WTC11 (cell line): ENCODE measurements at places on chromosomes 6 and 20. TPM values are rescaled to one million over a fixed set of nuclear protein-coding genes. Genes with fewer than 3 reads are reported as not detected.

- H3K36me3 ChIP-seq, result peaks cover 66% of the 10 kb centered on the region
- DNase-seq, result no peak
- H3K4me1 ChIP-seq, result no peaks in the 10 kb centered on the region
- H3K27me3 ChIP-seq, result no peaks in the 10 kb centered on the region
Measured at GRCh38 chr20:32162351-32162750, 45.2 kb downstream of the PLAGL2 start.

DNA sequence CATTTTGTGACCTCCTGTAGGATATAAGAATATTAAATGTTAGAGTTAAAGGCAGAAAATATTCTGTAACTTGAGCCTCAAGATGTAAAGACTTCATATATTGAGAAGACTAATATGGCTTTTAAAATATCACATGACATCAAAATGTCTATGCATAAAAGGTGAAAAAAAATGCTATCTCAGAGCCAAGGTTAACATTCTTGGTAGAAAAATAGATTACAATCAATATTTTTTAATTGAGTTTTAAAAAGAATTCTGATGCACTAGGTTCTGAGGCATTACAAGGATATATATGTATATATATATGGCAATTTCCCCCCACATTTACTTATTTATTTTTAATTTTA is 46.2 kb upstream of the RAB23 start:
- no peak for DNase-seq
- H3K36me3 ChIP-seq, result peaks cover 6% of the 10 kb centered on the region

DNA sequence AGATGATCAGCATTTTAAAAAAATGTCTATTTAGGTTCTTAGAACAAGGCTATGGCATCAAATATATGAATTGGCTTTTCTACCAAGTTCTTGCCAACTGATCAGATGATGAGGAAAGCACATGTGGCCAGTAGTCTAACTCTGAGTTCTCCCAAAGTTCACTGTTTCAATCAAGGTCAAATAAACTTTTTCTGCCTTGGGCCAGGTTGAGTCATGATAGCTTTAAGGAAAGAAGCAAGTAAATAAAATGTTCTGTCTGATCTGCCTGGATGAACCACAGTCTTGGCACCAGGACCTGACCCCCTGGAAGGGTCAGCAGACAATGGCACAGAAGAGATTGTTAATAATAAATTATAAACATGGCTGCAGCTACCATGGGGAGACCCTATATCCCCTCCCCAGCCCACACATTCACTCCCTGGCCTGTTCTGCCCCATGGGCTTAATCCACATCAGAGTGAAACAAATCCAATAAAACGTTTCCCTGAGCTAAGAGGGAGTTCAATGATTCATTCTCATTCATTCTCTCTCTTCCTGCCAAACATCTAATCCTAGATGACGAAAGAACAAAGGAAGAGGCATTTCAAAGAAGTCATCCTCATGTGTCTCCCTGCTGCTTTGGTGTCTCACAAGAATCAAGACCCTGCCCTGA is 661.6 kb downstream of the DHX35 start:
- H3K36me3 ChIP-seq, result no peaks in the 10 kb centered on the region
- no peaks in the 10 kb centered on the region; the same call in 1 of the 2 replicates for H3K27me3 ChIP-seq
- DNase-seq, result no peak
- H3K4me1 ChIP-seq, result 0 out of 2 replicates have a peak, but pooled peaks cover 3% of the 10 kb centered on the region

DNA sequence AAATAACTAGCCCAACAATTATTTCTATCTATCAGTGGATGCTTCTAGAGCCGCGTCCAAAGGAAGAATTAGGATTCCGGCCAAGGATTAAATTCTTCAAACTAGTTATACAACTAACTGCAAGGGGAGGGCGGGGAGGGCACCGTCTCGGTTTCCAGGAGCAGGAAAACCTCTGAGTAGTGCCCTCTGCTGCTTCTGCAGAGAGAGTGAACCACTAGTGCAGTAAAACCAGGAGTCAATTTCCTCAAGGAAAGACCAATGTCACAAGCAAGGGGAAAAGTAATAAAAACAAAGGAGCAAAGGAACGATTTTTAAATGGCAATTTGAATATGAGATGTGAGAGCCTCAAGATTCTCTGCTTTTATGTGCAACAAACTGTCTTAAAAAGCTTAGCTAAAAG is 16.5 kb upstream of the UBE2J1 start:
- no peak overlapping the region for H3K4me3 ChIP-seq
- peak; percentile 50 for DNase-seq
- H3K4me1 ChIP-seq, result peaks cover 6% of the 10 kb centered on the region
- no peak overlapping the region for H3K27ac ChIP-seq
- no peaks in the 10 kb centered on the region for H3K36me3 ChIP-seq

- H3K27me3 ChIP-seq, result peaks cover 65% of the 10 kb centered on the region
- peaks cover 22% of the 10 kb centered on the region for H3K4me1 ChIP-seq
- peaks cover 30% of the 10 kb centered on the region for H3K36me3 ChIP-seq
Measured at GRCh38 chr6:29941916-29942274, 437 bp upstream of the HLA-A start.

DNA sequence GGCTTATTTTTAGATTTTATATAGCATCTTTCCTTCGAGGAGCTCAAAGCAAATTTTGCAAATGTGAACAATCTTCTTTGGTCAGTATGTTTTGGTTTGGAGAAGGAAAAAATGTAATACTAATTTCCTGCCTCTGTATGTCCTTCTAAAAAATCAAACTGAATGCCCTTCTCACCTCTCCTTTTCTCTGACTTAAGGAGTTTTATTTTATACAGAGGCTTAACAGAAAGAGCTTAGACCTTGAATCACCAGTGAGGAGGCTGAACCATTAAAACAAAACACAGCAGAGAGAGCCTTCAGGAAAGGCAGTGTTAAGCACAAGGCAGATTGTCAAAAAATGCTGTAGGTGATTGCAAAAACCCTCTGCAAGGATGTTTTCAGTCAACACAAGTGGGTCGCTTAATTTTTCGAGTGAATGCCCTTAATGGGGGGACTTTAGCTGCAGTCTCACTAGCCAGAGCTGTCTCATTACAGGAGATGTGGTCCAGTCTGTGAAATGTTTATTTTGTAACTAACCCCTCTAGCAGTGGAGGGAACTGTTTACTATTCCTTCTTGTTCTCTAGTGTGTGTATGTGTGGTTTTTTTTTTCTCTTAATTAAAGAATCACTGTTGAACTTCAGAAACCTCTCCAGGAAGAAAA is 481.3 kb upstream of the CITED2 start:
- no peaks in the 10 kb centered on the region for H3K36me3 ChIP-seq
- H3K27ac ChIP-seq, result no peak overlapping the region; the same call in 1 of the 2 replicates
- H3K4me3 ChIP-seq, result no peak overlapping the region
- no peaks in the 10 kb centered on the region for H3K27me3 ChIP-seq

DNA sequence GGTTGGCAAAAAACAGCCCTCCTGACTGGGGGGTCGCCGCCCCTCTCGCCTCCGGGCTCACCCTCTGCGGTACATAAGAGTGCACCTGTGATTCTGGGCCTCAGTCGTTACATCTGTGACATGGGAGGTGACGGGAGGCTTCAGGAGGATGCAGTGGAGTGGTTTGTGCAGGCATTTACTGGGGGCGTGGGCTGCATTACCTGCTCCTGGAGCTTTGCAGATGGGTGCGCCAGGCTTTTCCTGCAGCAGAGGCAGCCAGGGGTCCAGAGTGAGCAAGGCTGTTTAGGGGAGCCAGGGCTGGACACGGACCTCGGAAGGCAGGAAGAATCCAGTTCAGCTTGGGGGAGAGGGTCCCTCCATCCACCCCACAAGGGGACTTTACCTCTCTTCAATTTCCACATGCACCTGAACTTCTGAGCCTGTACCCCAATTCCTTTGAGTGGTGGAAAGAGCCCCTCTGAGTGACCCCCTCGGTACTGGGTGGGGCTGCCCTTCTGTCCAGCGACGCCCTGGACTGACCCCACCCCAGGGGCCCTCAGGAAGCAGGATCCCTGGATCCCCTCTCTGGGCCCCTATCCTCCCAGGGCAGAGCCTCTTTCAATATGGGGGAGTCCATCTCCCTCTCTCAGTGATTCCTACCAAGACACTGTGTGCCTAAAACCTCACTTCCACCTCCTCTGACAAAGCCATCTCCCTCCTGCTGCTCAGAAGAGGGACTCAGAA is 134.0 kb downstream of the TAF4 start:
- H3K27ac ChIP-seq, result no peak overlapping the region
- H3K4me3 ChIP-seq, result no peak overlapping the region
- H3K27me3 ChIP-seq, result no peaks in the 10 kb centered on the region
- DNase-seq, result no peak
- 0 out of 2 replicates have a peak, but pooled peaks cover 2% of the 10 kb centered on the region for H3K36me3 ChIP-seq

DNA sequence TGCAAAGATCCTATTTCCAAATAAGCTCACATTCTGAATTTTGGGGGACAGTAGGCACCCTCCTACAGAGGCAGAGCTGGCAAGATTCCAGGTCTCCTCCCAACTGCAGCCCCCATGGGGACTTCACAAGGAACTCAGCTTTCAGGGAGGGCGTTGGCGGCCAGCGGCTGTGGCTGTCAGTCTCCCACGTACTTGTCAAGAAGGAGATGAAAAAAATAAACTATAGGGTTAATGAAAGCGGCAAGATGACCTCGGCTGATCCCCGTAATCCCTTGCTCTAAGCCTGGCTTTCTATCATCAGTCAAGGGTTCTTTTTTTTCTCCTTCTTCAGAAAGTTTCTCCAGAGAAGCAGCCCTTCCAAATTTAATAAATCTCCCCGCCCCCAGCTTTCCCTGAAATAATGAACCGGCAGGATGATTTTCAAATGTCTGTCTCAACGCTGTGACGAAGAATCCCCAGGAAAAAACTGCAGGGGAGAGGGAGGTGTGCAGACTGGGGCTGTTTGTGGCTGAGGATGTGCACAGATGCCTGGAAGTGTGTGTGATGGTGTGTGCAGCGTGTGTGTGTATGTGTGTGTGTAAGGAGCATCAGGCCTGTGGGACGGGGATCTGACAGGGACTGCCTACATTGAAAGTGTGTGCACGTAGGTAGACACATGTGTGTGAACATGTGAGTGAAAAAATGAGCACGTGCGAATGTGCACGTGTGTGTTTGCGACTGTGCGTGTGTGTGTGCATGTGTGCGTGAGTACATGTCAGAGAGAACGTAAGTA is 78.7 kb downstream of the SLC2A10 start:
- no peak overlapping the region for H3K4me3 ChIP-seq
- DNase-seq, result no peak
- peaks cover 11% of the 10 kb centered on the region for H3K4me1 ChIP-seq
- no peak overlapping the region for H3K27ac ChIP-seq

DNA sequence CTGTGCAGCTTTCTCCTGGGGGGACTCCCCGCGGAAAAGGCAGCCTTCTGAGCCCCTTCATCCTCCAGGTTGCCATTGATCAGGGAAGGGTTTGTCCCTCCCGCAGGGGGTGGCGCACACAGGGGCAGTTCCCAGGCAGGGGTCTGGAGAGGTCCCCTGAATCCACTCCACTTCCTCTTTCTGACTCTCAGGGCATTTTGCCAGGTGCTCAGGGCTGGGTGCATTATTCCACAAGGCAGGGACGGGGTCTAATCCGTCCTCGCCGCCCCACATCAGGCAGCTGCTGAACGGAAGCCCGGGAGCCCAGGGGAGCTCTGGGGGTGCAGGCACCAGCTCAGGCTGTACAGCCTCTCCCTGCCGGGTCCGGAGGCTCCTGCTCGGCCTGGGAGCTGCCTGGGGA is 180.9 kb downstream of the TTLL2 start:
- peaks cover 22% of the 10 kb centered on the region for H3K4me1 ChIP-seq
- H3K27ac ChIP-seq, result no peak overlapping the region
- no peak overlapping the region for H3K4me3 ChIP-seq
- H3K36me3 ChIP-seq, result no peaks in the 10 kb centered on the region

- DNase-seq, result no peak
- no peaks in the 10 kb centered on the region for H3K27me3 ChIP-seq
- no peak overlapping the region for H3K27ac ChIP-seq
- no peaks in the 10 kb centered on the region for H3K4me1 ChIP-seq
- H3K4me3 ChIP-seq, result no peak overlapping the region
Measured at GRCh38 chr6:90663873-90664272, 77.0 kb upstream of the MAP3K7 start.

DNA sequence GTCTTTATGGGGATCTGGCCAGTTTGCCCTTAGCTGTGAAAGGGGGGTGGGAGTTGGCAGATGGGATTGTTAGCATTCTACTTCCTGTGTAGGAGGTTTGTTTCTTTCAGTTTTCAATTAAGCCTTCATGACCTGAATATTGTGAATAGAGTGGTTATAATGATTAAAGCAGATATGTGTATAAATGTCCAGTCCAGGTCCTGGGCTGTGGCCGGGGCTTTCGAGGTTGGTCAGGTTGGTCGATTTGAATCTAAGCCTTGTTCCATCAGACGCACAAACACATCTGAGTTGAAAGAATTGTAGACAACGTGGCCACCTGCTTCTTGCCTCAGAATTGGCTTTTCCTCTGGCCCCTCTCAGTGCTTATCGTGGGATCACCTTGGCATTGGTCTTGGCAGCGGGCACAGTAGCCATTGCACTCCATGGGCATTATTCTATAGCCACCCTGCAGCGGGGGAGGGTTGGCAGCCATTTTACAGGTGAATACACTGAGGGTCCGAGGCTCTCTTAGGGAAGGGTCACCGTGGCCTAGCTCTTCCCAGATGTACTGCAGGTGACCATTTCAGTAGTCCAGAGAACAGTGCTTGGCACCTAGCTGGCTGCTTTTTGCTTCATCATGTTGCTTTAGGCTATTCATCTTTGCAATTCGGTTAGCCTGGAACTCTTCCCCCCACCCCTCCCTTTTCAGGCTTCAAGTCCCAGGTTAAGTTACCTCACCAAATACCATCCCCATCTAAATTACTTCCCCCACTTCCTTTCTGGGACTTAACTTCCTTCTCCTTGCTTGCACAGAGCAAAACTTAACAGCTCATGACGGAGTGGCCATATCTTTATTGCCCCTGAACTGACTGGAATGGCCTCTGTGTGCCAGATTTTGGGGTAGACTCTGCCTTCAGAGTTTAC is 1.1 kb downstream of the RNF114 start:
- peak overlapping the region; percentile 97 for H3K4me3 ChIP-seq
- H3K27ac ChIP-seq, result peak overlapping the region; percentile 93
- H3K27me3 ChIP-seq, result no peaks in the 10 kb centered on the region
- peaks cover 30% of the 10 kb centered on the region for H3K4me1 ChIP-seq
- no peak for DNase-seq
- peaks cover 22% of the 10 kb centered on the region for H3K36me3 ChIP-seq

- H3K4me1 ChIP-seq, result peaks cover 67% of the 10 kb centered on the region
- H3K27me3 ChIP-seq, result no peaks in the 10 kb centered on the region
- H3K27ac ChIP-seq, result peak overlapping the region; percentile 95
- no peak for DNase-seq
Measured at GRCh38 chr6:143679041-143679440, 1.3 kb downstream of the PHACTR2 start.

DNA sequence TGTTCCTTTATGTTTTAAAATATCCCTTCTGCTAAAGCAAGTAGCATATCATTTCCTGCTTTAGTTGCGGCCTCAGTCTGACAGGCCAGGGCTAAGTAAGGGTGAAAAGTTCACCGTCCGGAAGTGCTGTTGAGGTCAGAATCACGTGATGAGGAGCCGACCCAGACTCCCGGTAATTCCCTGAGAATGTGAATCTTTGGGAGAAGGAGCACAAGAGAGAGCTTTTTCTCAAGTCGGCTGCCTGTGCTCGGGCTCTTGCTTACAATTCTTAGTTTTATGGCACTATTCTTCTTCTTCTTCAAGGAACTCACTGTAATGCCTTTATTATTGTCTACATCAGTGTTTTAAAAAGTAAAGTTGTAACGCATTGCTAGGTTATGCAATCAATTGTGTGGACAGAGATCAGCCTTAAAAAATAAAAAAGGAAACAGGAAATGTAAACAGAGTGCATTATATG is 309.3 kb downstream of the PRL start:
- DNase-seq, result peak; percentile 19
- no peak overlapping the region for H3K27ac ChIP-seq
- H3K4me1 ChIP-seq, result peaks cover 17% of the 10 kb centered on the region
- no peak overlapping the region for H3K4me3 ChIP-seq

Gene TSBP1
- not detected in 3 replicates for total RNA-seq

Gene CRIP3
- 44.7 to 48.9 TPM (median 45.6 TPM) in 3 replicates for total RNA-seq

Gene NNAT
- 59.8 to 90.0 TPM (median 61.1 TPM) in 3 replicates for total RNA-seq

Gene OSTM1
- 25.3 to 34.1 TPM (median 27.6 TPM) in 3 replicates for total RNA-seq

Gene C2
- 1.3 TPM in 3 replicates for total RNA-seq

Gene IRF4
- 1.6 to 2.2 TPM (median 2.2 TPM) in 3 replicates for total RNA-seq

Gene DLGAP4
- total RNA-seq, result 52.6 to 54.6 TPM (median 54.6 TPM) in 3 replicates

Gene GPSM3
- 10.0 to 14.0 TPM (median 13.1 TPM) in 3 replicates for total RNA-seq

Gene EPPIN
- total RNA-seq, result 0.16 to 0.26 TPM (median 0.23 TPM) in 3 replicates

Gene PNLDC1
- total RNA-seq, result 0.16 to 0.39 TPM (median 0.34 TPM) in 3 replicates
